ENCODE measurements at places on chromosomes 3 and 15.
A peak's percentile ranks its signal among the peaks of the same experiment; 100 is the strongest.

GRCh38 chr15:80691575-80691974, 3.5 kb upstream of the ABHD17C start:
- DNase-seq = no peak

GRCh38 chr3:133138017-133138416, 99.8 kb downstream of the TMEM108 start:
- no peak for DNase-seq

DNA sequence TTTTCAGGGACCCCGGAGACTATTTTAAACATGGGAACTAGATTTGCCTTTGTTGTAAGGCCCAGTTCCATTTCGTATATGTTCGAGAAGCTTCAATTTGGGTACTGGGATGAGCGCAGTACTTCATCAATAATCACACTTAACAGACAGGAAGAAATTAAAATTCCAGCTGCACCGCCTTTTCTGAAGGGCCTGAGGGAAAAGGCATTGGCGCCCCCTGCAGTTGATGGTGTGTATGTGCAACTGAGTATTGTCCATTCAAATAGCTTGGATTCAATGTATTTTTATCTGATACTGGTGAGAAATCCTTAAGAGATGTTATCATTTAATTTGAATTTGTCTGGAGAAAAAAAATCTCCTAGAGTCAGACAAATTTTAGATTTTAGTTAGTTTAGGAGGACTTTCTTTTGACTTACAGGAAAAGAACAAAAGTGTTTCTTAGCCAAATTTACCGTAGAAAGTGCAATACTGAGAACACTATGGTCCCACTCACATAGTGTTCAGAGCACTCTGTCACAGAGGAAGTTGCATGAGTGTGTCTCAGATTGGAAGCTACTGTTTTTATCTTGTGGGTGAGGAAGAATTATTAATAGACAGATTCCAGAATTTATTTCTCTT, 5.4 kb upstream of the ALDH1A2 start:
- peak; percentile 35 for DNase-seq

DNA sequence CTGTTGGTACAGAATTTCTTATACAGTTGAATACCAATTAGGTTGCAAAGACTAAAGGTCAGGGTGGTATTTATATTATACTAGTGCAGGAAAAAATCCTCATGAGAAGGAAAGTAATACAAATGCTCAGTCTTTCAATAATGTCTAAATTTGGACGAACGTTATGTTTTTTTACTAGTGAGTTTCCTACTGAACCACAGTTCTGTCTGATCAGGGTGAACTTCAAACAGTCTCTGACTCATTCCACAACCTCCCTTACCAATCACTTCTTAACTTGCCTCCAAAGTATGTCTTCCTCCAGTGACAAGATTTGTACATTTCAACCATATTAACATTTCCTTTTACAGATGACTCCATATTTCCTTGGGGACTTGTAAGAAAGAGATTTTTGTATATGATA, 3.4 kb downstream of the TMEM212 start:
- no peak for DNase-seq

DNA sequence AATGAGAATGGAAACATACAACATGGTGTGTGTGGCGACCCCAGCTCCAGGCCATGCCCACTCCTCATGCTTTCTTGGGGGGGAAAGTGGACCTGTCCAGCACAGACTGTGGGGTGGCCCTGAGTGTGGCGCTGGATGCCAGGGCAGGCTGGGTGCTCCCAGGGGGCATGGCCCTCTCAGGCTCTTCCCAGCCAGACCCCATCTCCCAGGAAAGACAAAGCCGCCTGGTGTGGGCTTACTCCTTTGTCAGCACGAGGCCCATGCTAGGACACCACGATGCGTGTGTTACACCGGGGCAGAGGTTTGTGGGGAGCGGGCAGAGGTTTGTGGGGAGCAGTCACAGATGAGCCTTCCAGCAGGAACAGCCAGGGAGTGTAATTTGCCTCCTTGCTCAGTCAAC, 68.5 kb downstream of the ABTB1 start:
- no peak for DNase-seq

- no peak for DNase-seq
Measured at GRCh38 chr3:2476996-2477395, 378.3 kb downstream of the CNTN4 start.

Data from stimulated activated CD4-positive, alpha-beta T cell treated with anti-CD3 and anti-CD28 coated beads, Interleukin-15, amount 100 ng/mL, for 48 hours (primary cell).